ENCODE measurements at places on chromosomes 12 and 14.

DNA sequence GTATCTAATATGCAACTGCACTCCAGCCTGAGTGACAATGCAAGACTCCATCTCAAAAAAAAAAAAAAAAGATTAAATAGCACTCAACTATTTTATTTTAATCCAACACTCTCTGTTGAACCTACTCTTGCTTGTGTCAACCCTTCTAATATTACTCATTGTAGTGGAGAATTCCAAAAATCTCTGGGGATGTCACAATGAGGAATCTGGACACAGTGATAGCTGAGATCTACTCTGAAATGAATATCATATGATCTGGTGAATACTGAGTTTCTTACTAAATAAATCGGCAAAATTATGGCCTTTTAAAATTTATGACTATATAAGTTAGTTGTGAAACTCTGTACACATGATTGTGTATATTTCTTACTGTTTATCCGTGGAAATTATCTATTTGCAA lies 418.2 kb downstream of the BCAT1 start:
- no peak for DNase-seq

DNA sequence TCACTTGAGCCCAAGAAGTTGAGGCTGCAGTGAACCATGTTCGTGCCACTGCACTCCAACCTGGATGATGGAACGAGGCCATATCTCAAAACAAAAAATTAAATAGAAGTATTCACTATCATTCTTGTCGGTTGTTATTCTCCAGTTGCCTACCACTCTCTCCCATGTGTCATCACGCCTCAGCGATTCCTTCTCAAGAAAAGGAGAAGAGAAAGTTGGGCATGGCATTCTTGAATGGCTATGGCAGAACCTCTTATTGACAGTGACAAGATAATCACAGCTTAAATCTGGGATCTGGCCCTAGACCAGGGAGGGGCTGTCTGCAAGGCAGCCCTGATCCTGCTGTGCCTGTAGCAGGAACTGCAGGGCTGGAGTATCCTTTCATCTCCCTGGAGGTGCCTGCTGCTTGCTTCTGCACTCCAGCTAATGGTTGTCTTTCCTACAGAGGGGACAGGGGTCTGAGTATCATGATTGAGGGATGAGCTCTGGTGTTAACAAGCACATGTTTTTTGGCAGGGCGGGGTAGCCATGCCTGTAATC lies 12.8 kb upstream of the MLEC start:
- DNase-seq, result no peak

- no peak for DNase-seq
Measured at GRCh38 chr14:63401646-63402045, 82.9 kb upstream of the GPHB5 start.

DNA sequence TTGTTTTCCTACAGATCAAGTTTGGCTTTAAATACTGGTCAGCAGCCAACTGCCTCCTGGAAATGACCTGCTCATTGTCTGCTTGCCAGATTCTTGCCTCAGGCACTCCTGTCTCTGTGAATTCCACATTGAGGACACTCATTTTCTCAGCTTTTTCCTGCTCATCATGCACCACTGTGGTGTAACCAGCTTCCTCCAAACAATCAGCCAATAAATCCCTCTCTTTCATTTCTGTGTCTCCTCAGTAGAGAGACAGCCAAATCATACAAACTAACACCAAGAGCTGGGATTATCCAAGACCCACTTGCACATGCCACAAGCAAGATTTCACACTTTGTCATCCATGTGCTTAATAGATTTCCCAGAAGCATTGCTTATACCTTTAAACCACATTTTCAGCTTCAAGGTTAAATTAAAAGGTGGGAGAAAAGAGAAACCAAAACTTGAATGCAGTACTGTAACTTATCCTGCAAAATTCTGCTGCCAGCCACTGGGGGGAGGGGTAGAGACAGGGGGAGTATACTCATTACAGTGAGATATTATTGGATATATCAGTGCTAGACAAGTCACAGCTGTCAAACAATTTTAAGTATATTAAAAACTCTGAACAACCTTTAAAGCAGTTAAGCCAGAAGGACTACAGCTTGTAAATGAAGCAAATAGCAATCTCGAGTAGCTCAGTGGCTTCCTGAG lies 105.0 kb downstream of the PPP2R5E start:
- peak; percentile 71 for DNase-seq

DNA sequence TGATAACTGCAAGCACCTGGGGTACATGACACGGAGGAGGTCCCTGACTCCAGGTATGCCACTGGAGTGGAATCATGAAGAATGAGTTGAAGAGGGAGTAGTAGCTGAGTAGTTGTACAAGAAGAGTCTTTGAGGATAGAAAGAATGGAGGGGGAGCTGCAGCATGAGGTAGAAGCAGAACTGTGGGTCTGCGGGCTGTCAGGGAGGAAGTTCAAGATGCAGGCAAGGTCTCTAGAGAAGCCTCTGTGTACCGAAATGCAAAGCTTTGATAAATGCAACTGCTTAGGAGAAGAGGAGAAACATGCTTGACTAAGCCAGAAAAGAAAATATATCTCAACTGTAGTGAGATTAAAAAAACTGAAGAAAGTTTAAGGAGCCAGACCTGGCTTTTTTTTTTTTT lies 91.5 kb downstream of the CPNE8 start:
- no peak for DNase-seq

GRCh38 chr12:45853550-45853949 lies 124.0 kb downstream of the ARID2 start:
- no peak for DNase-seq

DNA sequence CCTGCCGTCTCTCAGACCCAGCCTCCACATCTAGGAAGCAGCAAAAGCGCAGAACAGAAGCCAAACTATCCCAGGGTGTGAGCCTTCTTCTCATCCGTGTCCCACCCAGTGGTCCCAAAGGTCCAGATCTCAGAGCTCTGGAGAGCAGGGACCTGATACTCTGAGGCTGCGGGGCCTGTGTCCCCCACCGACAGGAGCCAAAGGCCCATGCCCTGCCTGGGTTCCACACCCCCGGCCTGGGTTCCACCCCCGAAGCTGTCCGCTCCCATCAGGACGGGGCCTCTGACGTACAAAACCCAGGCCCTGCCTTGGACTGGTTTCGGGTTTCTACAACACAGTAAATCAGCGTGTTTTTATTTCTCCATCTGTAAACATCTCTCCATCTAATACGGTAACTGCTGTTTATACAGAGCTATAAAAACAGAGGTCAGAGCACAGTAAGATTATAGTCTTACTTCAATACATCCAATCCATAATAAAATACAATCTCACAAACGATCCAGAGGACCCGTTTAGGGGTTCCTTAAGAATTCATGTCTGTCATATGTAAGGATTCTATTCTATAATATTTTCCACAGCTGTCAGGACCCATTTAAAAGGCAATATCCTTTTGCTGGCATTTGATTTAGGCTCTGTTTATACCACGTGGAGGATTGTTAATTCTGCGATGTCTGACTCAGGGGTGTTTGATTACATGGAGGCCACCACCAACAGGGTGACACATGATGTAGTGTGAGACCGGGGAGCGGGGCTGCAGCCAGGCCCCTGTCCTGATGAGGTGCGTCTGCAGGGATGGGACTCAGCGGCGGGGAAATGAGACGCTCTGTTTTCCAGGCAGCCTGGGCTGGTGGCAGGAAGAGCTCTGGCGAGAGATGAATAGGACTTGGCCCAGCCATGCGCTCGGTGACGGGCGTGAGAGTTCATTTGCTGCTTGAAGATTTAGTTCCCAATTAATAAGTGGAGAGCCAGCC lies 110.3 kb downstream of the DICER1 start:
- DNase-seq, result no peak

DNA sequence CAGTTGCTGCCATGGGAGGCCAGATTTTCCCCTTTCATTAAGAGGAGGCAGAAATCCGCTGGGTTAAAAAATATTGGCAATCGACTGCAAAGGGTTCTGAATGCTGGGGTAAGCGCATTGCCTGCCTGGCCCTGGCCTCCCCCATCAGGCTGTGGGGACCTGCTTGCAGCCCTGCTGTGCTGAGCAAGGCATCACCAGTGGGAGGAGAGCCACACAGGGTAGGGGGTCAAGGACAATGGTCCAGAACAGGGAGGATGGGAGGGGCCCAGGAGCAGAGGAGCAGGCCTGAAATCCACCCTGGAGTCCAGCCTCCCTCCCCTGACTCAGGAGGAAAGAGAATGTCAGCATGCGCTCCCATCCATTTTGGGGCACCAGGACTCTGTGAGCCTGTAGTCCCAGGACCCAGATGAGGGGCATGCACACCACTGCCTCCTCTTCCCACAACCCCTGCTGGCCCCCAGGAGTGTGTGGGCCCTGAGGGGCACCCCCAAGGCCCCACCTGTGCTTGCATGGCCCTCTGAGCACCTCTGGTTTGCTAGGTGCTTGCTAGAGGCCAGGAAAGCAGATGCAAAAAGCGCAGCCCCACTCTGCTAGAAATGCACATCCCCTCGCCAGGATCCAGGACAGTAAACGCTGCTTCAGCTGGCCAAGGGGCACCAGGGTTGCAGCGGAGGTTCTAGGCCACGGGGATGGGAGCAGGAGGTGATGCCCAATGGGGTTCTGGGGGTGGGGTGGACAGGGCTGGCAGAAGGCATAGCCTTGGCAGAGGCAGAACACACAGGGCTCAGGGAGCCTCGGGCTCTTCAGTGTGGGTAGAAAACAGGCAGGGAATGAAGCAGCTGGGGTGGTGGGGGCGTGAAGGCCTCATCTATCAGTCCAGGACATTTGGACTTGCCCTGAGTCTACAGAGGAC lies 14.6 kb downstream of the TESC start:
- no peak for DNase-seq

GRCh38 chr12:31324116-31324844 lies 1.7 kb downstream of the SINHCAF start:
- peak; percentile 79 for DNase-seq

- no peak for DNase-seq
Measured at GRCh38 chr12:47707905-47708543, 2.2 kb upstream of the RPAP3 start.

GRCh38 chr14:54369343-54369742 lies 27.5 kb upstream of the CDKN3 start:
- no peak for DNase-seq

DNA sequence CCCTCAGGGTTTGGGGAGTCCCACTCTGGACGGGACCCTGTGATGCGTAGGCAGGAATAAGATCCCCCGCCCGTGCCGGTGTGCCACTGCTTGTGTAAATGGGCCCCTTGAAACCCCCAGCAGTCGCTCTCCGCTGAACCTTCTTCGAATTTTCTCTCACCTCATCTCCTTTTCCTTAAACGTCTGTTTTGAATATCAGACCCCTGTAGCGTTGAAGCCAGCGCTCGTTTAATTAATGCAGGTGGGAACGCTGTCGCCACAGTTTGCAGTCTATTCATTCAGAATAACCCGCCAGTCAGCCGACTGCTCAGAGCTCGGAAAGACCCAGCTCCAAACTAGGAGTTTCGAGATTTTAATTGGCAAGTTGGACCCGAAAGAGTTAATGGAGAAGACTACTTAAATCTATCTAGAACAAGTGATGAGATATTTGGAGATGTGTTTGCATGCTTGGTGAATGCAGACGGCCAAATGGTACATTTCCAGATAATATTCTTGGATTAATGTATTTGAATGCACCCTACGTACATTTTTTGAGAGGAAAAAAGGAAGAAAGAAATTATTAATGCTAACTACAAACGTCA lies 739 bp upstream of the PPP2R5E start:
- DNase-seq, result no peak

- no peak for DNase-seq
Measured at GRCh38 chr12:105272814-105273416, 36.9 kb upstream of the APPL2 start.

- DNase-seq, result no peak
Measured at GRCh38 chr12:24791622-24792021, 157.3 kb downstream of the BCAT1 start.

DNA sequence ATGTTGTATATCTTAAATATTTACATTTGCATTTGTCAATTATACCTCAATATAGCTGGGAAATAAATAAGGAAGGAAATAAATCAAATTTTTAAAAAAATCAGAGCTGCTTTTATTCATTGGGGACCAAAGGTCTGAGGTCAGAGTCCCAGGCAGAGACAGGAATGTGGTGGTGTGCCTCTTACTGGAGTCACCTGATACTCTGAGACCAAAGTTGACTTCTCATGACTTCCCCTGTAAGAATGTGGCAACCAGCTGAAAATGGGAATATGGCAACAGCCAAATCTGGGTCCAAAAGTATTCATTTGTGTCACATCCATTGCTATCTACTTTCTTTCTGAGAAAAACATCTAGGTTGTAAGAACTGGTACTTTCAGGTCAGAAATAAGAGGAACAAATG lies 496.6 kb upstream of the TMPO start:
- DNase-seq, result no peak

GRCh38 chr12:131356485-131357184 lies 354.3 kb upstream of the SFSWAP start:
- DNase-seq, result no peak

GRCh38 chr12:128551266-128551665 lies 272.5 kb downstream of the SLC15A4 start:
- no peak for DNase-seq

GRCh38 chr12:98403385-98403784 lies 112.0 kb upstream of the TMPO start:
- DNase-seq, result no peak

DNA sequence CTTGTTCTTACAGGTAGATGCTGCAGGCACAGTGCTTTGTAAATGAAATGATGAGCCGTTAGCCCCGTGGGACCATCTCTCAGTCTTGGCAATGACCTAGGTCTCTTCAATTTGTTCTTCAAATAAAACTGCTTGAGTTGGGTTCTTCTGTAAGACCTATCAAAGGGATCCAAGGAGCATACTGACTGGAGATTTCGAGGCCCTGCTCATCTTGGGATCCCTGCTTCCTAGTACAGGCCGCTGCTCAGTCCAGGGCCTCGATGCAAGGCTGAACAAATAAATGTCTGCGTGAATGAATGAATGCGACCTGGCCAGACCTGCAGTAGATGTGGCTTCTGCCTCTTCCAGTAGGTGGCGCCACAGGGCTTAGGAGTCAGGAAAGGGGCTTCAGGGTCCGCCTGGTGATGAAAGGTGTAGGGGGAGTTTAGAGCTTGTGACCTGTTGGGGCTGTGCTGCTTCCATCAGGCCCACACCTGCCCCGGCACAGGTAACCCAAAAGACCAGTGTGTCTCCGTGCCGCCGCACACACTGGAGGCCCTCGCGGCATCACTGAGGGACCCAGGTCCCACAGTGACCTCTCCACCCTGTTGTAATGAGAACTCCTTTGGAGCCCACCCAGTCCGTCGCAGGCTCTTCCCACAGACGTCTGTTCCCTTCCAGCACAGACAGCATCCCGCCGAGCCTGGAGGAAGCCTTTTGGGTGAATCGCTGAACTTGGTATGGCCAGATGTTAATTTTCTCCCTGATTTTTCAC lies 4.4 kb downstream of the CACNA1C start:
- DNase-seq, result peak; percentile 75

GRCh38 chr12:40032433-40033241 lies 73.2 kb downstream of the SLC2A13 start:
- DNase-seq, result no peak
